ENCODE measurements at places on chromosomes 4 and X.

DNA sequence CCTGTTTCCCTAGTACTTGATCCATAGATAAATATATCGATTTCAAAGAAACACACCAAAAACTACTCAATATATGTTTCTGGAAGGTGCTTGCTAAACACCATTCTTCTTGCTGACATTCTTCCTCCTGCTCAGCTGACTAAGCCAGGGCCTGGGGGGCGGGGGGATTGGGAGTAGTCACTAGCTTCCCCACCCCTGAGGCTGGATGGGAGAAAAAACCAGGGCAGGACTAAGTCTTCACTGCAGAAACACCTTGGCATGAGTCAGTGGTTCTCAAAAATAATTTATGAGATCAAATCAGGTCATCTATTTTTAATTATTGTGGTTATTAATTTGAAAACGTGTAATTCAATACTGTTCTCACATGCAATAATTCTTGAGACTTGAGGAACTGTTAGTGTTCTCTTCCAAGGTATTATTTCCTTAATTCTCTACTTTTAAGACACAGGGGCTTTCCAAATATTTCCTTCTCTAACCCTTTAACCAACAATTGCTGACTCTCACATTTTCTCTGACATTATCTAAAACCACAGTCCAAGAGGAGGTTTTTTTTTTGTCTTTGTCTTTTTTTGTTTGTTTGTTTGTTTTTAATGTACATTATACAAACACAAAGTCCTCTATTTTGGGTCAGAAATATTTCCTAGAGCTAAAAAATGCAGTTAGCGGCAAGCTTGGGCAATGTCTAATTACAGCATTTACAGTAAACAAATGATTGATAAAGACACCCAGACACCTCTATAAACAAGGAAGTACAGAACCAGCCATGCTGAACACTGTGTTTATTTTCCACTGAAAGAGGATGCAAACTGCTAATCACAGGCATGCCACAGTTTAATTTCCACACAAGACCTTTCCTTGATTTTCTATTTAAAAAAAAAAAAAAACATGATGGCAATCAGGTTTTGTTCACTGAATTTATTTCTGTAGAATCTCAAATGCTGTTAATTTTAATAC, 120.3 kb upstream of the USP9X start:
- DNase-seq, result no peak

DNA sequence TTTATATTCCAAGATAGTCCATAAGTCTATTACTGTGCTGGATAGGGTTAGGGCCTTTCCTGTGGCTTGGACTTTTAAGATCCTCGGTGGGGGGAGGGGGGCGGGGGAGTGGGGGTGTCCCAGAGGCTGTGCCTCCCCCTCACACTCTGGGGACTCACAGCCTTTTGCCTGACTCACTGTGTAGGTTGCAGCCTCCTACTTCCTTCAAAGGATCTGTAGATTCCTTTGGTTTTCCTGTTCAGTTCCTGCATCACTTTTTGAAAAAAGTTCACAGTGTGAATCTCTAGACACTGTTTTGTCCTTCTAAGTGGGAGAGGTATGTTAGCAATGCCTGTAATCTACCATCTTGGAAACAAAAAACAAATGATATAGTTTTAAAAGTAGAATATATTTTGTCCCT, 999.9 kb downstream of the GLUD2 start:
- DNase-seq, result no peak

GRCh38 chr4:145960012-145960411, 21.4 kb upstream of the ZNF827 start:
- DNase-seq, result no peak

- peak; percentile 15 for DNase-seq
These were observed 1444.2 kb downstream of the ADGRL3 start for GRCh38 chr4:62644372-62644771.

DNA sequence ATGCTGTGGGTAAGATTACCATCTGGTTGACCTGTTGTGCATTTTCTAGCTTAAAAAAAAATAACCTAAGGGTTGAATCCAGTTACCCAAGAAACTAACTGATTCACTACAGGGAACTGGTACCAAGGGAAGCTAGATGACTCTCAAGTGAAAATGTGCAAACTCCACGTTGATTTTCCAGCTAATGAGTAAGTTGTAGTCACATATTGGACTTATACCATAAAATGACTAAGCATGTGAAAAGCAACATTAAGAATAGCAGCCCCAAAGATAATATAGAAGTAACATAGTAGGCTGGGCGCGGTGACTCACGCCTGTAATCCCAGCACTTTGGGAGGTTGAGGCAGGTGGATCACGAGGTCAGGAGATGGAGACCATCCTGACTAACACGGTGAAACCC, 270.9 kb downstream of the SPRY1 start:
- no peak for DNase-seq

- no peak for DNase-seq
These were observed 276.4 kb downstream of the IL15 start for GRCh38 chr4:141912831-141913230.

DNA sequence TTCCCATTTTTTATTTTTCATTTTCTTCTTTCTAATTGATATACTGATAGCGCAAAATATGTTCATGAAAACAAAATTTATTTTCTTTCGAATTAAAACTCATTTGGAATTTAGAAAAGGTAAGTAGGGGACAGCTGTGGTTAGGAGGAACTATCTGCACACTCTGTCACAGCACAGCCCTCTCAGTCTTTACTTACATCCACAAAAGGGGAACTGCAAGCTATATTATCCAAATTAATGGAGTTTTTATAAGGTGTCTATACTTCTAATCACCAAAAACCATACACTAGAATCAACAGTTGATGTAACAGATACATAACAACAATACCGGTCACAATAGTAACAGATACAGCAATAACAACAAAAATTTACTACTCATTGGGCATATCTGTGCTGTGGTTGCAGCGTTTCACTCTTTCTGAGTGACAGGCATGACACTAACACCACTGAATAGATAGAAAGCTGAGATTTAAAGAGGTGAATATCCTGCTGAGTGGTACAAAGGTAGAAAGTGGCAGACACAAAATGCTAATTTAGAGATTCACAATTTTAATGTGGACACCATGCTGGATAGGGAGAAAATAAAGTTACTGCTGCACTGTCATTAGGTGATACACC, 160.7 kb downstream of the PPP3CA start:
- no peak for DNase-seq

DNA sequence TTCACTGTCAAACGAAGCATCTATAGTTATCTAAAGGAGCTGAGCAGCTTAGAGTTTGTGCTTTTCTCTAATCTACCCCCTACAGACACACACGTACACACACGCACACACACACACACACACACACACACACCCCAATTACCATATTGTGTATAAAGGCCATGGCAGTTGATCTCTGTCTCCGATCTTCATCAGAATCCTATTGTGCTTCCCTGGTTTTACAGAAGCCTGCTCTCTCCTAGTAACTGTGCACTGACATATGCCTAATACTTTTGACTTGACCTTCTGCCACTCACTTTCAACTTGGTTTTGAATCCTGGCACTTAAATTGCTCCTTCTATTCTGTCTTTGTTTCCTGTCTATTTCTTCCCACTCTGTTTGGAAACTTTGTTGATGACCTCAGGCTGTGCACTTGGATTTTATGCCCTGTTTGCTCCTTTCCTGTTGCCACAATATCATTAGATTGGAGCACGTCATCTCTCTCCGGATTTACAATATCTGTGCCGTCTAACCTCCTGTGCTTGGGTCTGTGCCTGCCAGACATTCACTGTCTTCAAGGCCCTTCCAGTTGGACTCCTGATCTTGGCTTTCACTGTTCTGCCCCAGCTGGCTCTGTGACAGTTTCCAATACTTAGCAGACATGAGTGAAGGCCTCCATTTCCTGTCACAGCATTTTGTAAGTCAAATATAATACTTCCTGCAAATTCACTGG, 928.1 kb downstream of the FAT4 start:
- no peak for DNase-seq

DNA sequence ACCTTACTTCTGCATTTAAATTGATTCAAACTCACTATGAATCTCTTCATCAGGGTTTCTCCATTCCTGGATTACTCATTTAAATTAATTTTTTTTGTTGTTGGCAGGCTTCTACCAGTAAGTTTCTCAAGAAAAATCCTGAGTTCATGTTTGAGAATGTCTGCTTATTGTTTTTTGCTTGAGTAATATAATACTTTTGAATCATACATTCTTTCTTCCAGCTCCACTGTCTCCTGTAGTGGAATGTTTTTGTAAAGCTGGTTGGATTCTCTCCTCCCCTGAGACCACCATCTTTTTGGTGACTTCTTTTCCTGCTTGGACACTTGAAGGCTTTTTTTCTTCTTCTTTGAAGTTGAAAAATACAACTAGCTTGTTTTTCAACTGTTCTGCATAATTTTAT, 4.3 kb upstream of the MID1IP1 start:
- DNase-seq, result no peak

GRCh38 chr4:183256756-183257385, 63.2 kb downstream of the CLDN22 start:
- peak; percentile 40 for DNase-seq

GRCh38 chr4:8225706-8226443, 26.8 kb downstream of the SH3TC1 start:
- peak; percentile 73 for DNase-seq

- DNase-seq, result no peak
These were observed 171.1 kb downstream of the SCFD2 start for GRCh38 chr4:53194727-53195126.

GRCh38 chrX:8273451-8273895, 102.4 kb upstream of the VCX2 start:
- DNase-seq, result no peak

GRCh38 chr4:3440979-3441500, 728 bp upstream of the HGFAC start:
- no peak for DNase-seq

All from HepG2 (cell line).